ENCODE measurements at places on chromosomes 2 and 18. TPM values are rescaled to one million over a fixed set of nuclear protein-coding genes. Genes with fewer than 3 reads are reported as not detected.

DNA sequence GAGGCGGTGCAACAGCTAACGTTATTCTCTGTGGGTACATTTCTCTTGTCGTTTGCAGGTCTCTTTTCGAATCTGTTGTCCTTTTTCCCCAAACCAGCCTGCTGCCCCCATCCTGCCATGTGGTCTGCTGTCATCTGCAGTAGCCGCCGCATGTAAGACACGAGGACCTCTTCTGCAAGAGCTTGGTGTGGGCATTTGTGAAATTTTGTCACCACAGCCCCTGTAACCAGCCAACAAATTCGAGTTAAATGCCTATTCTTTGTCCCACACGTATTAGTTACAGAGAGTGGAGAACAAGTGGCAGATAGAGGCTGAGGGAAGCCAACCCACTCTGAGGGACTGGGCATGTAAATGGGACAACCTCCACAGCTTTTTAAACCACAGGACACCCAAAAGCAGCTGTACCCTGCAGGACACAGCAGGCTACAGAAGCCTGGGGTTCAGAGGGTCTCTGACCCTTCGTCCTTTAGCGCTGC, 35.0 kb downstream of the ITGA6 start:
- DNase-seq, result no peak

GRCh38 chr2:130823171-130823885, 13.4 kb upstream of the ARHGEF4 start:
- peak; percentile 51 for DNase-seq

- peak; percentile 52 for DNase-seq
Observed at GRCh38 chr2:144330951-144331673, 188.8 kb downstream of the ZEB2 start.

DNA sequence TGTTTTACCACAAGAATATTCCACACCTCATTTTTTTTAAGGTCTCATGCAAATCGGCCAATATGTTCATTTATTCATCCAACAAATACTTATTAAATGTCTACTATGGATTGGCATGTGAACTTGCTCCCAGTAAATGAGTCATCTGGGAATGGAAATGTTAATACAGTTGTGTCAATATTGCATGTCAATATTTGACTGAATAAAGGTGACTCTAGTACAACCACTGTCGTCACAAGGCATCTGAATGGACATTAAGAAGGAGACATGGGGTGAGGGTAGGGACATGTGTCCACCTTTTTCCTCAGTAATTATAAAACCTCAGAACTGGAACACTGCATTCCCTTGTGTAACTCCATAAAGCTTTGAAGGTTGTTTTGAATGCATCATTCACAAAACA, 365.4 kb downstream of the ADCYAP1 start:
- no peak for DNase-seq

DNA sequence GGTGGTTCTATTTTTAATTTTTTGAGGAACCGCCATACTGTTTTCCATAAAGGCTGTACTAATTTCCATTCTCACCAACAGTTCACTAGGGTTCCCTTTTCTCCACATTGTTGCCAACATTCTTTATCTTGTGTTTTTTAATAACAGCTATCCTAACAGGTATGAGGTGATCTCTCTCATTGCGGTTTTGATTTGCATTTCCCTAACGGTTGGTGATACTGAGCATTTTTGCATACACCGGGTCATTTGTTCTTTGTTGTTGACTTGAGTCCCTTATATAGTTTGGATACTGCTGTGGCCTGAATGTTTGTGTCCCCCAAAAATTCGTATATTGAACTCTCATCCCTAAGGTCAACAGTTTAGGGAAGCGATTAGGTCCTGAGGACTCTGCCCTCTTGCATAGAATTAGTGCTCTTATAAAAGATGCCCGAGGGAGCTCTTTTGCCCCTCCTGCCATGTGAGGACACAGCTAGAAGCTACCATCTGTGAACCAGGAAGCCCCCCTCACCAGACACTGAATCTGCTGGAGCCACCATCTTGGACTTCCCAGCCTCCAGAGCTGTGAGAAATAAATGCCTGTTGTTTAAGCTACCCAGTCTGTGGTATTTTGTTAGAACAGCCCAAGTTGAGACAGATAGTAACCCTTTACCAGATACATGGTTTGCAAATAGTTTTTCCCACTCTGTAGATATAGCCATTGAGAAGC, 4.7 kb downstream of the IMP4 start:
- DNase-seq, result no peak

DNA sequence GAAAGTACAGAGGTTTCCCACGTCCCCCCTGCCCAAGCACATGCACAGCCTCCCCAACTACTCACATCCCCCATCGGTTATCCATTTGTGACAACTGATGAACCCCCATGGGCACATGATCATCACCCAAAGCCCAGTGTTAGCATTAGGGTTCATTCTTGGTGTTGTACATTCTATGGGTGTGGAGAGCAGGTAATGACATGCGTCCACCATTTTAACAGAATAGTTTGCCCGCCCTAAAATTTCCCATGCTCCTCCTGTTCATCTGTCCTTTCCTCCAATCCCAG, 74.3 kb downstream of the LONRF2 start:
- no peak for DNase-seq

GRCh38 chr18:10015941-10016819, 102.4 kb downstream of the VAPA start:
- DNase-seq, result no peak

- no peak for DNase-seq
Observed at GRCh38 chr2:18926631-18927524, 337.5 kb upstream of the NT5C1B start.

- peak; percentile 4 for DNase-seq
Observed at GRCh38 chr2:142165790-142166189, 35.0 kb upstream of the LRP1B start.

GRCh38 chr2:237731663-237732062, 66.9 kb upstream of the RBM44 start:
- no peak for DNase-seq

DNA sequence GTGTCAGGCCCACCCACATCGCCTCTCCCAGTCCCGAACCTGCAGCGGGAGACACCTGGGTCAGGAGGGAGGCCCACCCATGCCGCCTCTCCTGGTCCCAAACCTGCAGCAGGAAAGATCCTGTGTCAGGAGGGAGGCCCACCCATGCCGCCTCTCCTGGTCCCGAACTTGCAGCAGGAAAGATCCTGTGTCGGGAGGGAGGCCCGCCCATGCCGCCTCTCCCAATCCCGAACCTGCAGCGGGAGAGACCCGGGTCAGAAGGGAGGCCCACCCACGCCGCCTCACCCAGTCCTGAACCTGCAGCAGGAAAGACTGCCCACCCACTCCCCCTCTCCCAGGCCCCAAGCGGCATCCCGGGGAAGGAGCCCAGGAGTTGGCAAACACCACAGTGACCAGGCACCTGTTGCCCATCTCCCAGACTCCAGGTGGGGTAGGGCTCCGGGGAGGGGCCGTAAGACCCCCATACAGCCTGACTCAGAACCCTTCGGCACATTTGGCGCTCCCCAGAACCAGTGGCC, 7.8 kb downstream of the SLC66A2 start:
- no peak for DNase-seq

- no peak for DNase-seq
Observed at GRCh38 chr2:105873721-105874120, 129.0 kb downstream of the NCK2 start.

DNA sequence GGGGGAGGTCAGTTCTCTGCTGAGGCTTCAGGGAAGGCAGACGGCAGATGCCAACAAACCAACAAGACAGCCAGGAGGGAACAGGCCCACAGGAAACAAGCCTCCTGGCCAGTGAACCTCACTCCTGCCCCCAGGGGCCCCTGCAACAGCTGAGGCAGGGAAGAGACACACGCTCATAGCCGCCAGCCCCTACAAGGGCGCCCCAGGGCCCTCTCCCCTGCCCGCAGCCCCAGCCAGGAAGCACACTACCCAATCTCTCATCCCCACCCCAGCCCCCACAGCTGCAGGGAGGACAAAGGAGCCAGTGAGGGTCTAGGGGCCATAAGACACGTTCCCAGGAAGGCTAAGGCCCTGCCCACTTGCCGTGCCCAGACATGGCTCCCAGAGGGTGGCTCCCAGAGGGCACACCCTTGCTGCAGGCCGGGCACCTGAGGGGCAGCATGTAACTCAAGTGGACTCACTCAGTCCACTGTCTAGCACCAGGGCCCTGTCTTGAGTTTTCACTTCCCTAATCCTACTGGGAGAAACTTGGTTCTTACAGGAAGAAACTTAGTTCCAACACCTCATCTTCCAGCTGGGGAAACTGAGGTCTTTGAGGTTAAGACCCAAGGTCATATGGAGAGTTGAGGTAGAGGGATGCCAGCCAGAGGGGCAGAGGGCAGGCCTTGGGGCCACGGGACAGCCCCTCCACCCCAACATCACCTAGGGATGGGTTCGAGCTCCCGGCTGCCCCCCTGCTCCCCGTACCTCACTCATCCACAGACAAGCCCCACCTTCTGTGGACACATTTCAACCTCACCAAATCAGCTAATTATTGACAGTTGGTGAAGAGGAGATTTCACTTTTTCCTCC, 37.3 kb downstream of the EMX1 start:
- peak; percentile 18 for DNase-seq

DNA sequence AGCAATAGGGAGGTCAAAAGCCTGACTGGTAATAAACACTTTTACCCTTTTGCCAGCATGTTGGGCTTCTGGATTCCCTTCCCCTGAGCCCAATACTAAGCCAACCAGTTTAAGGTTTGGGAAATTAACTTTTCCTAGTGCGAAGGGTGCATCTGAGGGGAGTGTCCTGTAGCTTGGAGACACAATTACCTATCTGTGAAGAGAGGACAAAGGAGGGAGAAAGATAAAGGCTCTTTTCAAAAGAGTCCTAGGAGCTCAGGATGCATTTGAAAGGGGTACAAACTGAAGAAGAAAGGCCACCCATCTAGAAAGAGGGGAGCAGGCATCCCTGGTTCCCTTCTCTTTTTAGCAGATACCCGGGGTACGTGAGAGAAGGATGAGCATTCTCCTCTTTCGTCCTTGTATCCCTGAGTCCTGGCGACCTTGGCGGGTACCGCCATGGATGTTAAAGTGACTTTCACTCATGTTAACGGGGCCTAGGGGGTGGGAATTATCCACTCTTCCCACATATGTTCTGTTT, 25.1 kb downstream of the C18orf54 start:
- no peak for DNase-seq

ACMSD gene
- not detected for total RNA-seq

CHRNG gene
- total RNA-seq, result 19.5 TPM

IL1F10 gene
- total RNA-seq, result not detected

NPPC gene
- 10.7 TPM for total RNA-seq

FAM237A gene
- total RNA-seq, result not detected

TBR1 gene
- not detected for total RNA-seq

DOK6 gene
- 3.9 TPM for total RNA-seq

REEP1 gene
- 29.3 TPM for total RNA-seq

MC2R gene
- total RNA-seq, result not detected
